ENCODE measurements at places on chromosomes 13 and 19. TPM values are rescaled to one million over a fixed set of nuclear protein-coding genes. Genes with fewer than 3 reads are reported as not detected.

DNA sequence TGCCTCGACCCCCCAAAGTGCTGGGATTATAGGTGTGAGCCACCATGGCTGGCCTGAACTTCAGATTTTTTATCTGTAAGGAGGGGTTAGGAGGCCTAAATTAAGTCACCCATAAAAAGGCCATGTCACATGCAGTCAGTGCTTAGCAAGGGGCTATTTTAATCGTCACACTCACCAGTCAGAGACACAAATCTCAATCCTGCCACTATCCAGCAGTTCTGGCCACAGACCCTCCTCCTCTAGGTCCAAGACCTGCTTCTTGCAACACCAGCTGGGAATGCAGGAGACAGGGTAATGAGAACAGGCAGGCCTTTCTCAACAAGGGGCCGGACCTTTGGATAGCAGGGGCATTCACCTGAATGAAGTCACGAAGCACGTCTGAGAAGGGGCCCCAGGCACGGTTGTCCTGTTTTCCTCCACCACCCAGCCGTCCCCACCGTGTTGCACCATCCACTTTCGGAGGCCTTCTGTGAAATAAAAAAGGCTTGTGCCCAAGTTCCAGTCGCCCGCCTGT is 1.4 kb downstream of the FBXO27 start:
- DNase-seq: no peak

DNA sequence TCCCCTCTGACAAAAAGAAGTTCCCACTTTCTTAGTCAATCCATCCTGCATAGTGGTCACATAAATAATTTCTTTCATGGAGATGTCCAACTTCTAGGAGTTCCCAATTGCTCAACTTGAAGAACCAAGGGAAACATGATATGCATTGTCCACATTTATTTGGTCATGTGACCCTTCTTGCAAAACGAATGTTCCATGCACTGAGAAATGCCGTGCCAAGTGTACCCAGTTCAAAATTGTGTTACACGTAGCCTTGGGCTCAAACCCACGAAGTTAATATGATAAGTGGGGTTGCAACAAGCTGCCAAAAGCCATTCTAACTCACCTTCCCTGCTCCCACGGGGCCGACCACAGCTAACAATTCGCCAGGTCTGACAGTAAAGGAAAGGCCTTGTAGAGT is 113.1 kb downstream of the ABCC4 start:
- no peak for DNase-seq

GRCh38 chr13:113498905-113499304 is 8.4 kb upstream of the DCUN1D2 start:
- DNase-seq: no peak

TEKTIP1 gene
- total RNA-seq: 2.0 TPM

BRSK1 gene
- total RNA-seq: 50.0 TPM

DNA sequence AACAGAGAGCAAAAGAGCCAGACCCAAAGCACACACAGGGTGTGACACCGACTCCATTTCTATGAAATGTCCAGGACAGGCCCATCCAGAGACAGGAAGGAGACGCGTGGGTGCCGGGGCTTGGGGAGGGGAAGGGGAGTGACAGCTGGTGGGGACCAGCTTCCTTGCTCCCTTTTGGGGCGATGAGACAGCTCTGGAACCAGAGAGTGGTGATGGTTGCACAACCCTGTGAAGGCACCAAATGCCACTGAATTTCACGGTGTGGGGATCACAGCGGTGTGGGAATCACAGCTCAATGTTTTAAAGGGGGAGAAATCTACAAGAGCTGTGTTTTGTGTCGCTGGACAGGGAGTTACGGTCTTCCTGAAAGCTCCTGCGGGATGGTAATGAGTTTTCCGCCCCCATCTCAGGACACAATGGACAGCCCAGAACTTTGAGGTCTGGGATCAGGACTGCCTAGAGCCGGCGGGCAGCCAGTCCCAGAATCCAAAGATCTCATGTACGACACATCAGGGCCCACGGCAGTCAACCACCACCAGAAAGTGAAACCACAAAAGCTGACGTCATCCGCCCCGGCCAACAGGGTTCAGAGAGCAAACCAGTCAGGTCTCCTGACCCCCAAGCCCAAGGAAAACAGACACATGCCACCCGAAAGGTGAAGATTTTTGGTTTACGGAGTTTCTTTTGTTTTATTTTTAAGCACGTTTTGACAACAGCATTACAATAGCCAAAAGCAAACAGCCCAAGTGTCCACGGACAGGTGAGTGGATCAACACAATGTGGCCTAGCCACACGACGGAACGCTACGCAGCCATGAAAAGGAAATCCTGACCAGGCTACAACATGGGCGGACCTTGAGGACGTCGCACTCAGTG is 7.3 kb downstream of the SGTA start:
- no peak for DNase-seq

DNA sequence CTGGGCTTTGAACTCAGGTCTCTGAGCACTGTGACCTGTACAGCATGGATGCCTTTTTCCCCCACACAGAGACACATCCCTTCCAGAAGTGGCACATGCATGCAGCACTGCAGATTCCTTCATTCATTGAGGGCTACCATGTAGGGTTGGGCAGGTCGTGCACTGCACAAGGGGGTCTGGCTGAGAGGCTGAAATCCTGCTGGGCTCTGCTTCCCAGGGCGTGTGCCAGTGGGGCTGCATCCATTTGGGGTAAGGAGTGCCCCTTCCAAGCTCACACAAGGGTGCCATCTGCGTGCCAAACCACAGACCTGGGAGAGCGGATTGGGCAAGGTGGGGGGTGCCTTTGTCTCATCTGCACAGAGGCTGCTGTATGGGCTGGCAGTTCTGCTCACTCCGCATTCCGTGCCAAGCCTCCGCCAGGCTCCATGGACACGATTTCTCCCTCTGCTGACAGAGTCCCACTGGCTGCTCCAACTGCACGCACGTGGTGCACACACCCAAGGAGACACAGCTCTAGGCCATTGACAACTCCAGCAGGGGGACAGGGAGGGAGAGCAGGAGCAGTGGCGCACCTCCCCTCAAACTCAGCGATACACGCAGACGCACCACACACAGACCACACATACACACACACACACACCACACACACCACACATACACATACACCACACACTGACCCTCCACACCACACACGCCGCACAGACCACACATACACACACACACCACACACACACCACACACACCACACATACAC is 4.5 kb upstream of the SHISA7 start:
- no peak for DNase-seq

- no peak for DNase-seq
Observed at GRCh38 chr13:31154939-31155338, 6.8 kb downstream of the HSPH1 start.

- no peak for DNase-seq
Observed at GRCh38 chr13:110944121-110944967, 29.5 kb upstream of the ANKRD10 start.

GRCh38 chr13:97339988-97340749 is 93.8 kb upstream of the RAP2A start:
- no peak for DNase-seq

DNA sequence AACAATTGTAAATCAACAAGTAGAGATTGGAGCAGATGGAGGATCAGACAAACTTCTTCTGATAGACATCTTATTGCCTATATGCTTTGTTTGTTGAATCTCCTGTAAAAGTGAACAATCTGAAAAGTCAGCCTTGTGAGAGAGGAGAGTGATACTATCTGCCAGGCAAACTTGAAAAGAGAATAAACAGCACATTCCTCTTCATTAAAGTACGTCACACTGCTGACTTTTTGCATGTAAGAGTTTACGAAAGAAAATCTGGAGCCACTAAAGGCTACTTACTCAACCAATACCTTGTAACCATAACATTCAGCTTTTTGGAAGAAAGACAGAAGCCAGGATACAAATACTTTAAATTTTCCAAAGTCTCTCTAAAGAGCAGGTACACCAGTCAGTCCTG is 42.5 kb downstream of the EDNRB start:
- no peak for DNase-seq

LYPD3 gene
- total RNA-seq: 0.89 TPM

DNA sequence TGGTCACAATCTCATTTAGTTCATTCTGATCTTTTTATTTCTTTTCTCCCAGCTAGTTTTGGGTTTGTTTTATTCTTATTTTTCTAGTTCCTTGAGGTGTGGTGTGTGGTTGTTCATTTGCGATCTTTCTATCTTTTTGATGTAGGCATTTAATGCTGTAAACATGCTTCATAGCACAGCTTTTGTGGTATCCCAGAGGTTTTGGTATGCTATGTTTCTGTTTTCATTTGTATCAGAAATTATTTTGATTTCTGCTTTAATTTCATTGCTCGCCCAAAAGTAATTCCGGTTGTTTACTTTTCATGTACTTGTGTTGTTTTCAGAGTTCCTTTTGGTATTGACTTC is 12.6 kb downstream of the DNAJC3 start:
- no peak for DNase-seq

ZNF837 gene
- total RNA-seq: 5.0 TPM

IGFL1 gene
- not detected for total RNA-seq

DNA sequence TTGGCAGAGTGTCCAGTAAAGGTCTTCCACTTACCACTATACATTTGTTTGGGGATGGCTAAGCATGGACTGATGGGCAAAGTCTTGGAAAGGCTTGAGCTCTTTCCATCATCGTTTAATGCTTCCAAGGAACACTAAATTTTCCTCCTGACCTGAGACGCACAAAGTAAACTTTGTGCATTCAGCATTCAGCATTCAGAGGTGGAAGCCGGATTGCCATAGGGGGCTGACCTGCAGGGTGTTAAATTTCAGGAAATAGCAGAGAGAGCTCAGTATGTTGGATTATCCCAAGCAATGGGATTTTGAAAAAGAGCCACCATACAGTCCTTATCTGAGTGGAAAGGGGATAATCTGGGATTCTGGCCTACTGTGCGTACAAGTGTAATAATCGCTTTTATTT is 14.0 kb downstream of the ZNF552 start:
- no peak for DNase-seq

RGCC gene
- 1.7 TPM for total RNA-seq

TBCB gene
- 214 TPM for total RNA-seq

LYPD4 gene
- not detected for total RNA-seq

DNA sequence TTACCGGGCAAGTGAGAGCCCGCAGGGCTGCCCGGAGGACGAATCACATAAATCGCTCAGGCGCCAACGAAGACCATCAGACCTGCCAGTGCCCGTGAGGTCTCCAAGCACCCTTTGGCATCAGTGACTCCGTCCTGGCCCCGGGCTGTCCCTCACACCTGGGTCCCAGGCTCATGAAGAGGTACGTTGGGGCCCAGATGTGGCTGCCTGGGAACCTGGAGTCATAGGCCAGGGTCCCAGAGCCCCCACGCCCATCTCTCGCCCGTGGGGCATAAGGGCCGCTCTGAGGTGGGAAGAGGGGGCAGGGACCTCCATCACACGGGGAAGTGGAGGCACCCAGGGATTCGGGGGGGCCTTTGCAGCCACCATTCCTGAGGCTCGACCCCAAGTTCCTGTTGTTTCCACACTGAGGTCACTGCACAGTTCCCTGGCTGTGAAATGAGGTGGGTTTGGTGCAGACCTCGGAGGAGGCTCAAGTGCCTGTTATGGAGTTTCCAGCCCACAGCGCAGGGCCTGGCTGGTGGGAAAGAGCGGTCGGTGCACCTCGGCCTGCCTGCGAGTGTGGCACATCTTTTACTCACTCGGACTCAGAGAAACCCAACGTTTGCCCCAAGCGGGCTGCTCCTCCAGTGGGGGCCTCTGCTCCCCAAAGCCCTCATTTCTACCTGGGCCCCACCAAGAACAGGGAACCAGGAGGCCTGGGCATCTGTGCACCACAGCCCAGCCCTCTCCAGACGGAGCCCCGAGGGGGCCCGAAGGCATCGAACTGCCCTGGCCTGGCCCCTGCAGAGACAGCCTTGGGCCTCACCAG is 35.9 kb upstream of the C13orf46 start:
- no peak for DNase-seq

DNA sequence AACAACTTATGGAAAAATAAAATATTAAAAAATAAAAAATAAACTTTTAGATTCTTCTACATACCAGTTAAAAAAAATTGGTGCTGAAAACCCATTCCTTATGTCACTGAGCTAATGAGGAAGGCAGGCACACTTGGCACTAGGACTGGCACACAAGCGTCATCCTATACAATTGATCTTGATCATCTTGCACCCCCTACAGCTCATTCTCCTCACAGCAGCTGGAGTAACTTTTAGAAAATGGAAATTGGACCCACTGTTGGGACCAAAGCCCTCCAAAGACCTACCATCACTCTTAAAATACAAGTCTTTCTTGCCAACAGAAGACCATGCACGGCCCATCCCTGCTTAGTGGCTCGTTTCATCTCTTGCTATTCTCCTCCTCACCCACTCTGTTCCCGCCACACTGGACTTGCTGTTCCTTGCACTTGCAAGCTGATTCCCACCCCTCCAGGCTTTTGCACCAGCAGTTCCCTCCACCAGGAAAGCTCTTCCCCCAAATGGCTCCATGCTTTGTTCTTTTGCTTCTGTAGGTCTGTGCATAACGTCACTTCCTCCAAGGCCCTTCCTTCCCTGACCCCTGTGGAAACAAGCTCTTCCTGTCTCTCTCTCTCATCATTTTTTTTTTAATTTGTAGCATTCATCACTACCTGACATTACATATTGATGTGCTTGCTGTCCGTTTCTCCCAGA is 11.6 kb downstream of the CTU1 start:
- no peak for DNase-seq

LILRB1 gene
- not detected for total RNA-seq

GPR4 gene
- not detected for total RNA-seq

OR10H1 gene
- total RNA-seq: not detected

DNA sequence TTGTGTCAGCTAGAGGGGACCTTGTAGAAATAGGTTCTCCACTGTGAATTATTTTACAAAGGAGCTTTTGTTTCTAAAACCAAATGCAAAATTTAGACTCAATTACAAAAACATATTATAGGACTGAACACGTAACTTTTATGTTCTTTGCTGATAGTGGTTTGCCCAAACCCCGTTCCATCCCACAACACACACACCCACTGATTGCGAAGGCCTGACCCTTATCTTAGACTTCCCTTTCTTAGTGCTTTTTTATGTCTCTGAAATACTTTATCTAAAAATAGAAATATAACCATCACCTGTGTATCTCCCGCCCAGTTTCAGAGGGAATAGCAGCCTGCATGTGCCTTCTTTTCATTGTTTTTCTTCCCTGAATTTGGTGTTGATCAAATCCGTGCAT is 13.0 kb downstream of the CCNA1 start:
- DNase-seq: no peak

DNA sequence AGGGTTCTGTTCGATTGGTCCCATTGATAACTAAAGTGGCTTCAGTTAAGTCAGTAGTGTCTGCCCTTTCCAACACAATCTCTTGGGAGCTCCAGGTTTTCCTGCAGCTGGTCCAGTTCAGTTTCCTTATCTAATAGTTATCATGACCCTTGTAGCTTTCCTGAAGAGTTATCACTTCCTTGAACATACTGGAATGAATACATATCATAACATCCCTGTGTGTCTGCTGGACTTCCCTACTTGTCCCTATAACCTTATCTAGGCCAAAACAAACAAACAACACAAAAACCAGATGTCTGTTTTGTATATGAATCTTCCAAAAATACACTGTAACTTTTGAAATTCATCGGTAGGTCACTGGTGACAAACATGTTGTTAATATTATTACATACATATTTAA is 167.6 kb downstream of the DCT start:
- DNase-seq: no peak
